Substantia nigra (tissue), 51 donors: ENCODE measurements at places on chromosomes 7 and 10.

- peak; percentile 60 for DNase-seq
Observed at GRCh38 chr7:157139111-157139809, 534 bp downstream of the UBE3C start.

- no peak for DNase-seq
Observed at GRCh38 chr7:98256431-98256830, 4.4 kb upstream of the TECPR1 start.

- DNase-seq = no peak
Observed at GRCh38 chr10:23892296-23892695, 316.6 kb upstream of the KIAA1217 start.

DNA sequence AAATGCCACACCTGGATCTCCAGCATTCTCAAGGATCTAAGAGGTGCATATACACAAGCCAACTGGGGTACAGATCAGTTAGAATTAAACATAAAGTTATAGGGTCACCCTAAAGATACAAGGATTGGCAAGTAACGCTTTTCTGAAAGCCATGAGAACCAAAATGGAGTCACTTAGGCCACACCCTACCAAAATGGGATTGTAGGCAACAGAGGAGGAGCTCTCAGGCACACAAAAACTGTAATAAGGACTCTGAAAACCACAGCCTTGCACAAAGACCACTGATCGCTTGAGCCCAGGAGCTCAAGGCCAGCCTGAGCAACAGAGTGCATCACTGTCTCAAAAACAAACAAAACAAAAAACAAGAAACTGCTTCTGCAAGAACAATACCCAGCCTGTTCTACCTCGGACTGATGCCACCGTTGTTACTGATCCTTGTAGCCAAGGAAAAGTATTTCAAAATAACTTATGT lies 35.5 kb downstream of the SVOPL start:
- DNase-seq = peak; percentile 30

DNA sequence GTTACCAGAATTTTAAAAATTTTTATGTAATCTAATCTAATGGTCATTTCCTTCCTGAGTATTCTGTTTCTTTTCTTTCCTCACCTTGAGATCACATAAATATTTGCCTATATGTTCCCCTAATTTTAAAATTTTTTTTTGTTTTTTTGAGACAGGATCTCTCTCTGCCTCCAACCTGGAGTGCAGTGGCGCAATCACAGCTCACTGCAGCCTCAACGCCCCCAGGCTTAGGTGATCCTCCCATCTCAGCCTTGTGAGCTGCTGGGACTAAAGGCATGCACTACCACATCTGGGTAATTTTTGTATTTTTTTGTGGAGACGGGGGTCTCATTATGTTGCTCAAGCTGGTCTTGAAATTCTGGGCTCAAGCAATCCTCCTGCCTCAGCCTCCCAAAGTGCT lies 4.1 kb upstream of the PROSER2 start:
- no peak for DNase-seq

DNA sequence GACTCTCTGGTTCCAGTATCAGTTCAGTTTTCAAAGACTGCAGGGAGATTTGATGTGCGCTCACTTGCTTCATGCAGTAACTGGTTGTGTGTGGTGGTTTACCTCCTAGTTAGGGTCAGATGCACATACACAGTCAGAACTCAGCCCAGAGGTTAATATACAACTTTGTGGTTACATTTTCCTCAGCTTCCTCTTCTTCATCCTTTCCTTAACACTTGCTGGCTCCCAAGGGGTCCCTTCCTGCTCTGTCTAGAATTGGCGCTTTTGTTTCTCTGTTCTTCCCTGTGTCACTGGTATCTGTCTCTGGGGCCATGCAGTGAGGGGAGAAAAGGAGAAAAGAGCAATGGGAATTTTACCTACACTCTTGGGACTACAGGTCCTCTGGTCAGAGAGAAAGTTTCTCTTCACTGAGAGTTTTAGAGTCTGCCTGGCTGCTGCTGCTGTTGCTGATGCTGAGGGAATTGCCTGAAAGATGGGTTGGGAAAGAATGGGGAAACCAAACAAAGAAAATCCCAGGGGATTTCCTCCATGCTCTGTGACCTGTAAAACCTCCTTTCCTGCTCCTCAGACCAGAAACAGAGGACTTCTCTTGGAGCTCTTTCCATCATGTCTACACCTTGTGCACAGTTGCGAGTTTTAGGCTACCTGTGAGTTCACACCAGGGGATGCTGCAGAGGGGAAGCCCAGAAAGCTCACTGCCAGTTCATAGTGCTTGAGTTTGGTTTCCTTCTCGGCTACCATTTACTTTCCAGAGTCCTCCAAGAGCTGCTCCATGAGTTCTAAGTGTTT lies 74.6 kb downstream of the WDFY4 start:
- no peak for DNase-seq

- peak; percentile 36 for DNase-seq
Observed at GRCh38 chr10:114714281-114714741, 56.2 kb upstream of the ABLIM1 start.

- DNase-seq = no peak
Observed at GRCh38 chr10:12592967-12593366, 243.6 kb downstream of the CAMK1D start.

- no peak for DNase-seq
Observed at GRCh38 chr7:83289419-83289993, 126.8 kb upstream of the PCLO start.

GRCh38 chr10:71974489-71975021 lies 10.4 kb downstream of the CHST3 start:
- DNase-seq = peak; percentile 56

DNA sequence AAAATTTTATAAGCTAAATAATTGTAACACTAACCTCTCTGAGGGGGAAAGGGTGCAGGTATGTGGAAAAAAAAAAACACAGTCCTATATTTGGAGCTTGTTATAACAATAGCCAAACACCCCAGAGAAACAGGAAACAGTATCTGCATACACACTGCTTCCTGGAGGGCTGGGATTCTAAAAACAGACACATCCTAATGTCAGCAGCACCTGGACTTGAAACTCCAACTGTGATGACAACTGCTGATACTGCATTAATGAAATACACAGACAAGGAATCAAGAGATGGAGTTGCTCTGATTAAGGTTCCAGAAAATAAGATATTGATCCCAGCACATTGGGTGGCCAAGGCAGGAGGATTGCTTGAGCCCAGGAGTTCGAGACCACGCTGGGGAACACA lies 9.3 kb downstream of the DAGLB start:
- no peak for DNase-seq

- DNase-seq = no peak
Observed at GRCh38 chr10:44890696-44891563, 20.2 kb upstream of the TMEM72 start.

DNA sequence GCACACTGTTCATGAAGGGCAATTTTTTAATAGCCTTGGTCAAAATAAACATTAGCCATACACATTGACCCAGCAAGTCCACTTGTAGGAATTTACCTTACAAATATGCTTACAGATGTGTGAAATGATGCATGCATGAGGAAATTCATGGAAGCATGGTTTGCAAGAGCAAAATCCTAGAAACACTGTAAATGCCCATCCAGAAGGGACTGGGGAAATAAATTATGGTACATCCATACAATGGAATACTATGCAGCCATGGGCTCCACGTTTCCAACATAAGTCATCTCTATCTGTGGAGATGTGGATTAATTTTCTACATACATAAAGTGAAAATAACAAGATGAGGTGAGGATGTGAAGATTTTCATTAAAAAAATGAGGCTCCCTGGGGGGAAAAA lies 99.1 kb downstream of the NPY start:
- no peak for DNase-seq

GRCh38 chr7:50069613-50070012 lies 23.4 kb downstream of the ZPBP start:
- no peak for DNase-seq

- no peak for DNase-seq
Observed at GRCh38 chr10:97095701-97096260, 90.0 kb downstream of the SLIT1 start.

DNA sequence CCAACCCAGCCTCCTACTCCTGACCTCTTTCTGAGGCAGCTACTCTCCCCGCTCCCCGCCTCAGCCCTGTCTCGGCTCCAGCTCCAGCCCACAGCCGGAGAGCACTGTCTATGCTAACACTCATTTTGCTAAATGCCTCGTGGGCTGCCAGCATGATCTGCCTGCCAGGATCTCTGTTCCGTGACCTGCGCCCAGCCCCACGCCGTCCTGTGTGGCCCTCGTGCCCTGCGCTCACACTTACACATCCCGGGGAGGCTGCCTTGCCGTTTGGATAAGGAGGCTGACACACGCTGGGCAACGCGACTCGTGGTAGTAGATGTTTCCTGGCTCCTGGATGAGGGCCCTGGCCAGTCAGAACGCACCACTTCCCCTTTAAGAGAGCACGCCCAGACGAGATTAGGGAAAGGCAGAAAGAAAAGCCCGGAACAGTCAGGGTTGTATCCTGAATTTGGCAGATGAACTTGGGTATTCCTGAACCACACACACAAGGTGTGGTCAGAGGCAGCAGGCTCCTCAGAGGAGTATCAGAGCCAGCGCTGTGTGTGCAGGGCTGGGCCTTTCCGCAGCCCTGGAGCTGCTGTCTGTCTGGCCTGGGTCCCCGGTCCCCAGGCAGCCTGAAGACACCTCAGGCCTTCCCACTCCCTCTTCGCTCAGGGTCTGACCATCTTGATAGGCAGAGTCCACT lies 97.7 kb upstream of the EFCAB10 start:
- DNase-seq = peak; percentile 66

DNA sequence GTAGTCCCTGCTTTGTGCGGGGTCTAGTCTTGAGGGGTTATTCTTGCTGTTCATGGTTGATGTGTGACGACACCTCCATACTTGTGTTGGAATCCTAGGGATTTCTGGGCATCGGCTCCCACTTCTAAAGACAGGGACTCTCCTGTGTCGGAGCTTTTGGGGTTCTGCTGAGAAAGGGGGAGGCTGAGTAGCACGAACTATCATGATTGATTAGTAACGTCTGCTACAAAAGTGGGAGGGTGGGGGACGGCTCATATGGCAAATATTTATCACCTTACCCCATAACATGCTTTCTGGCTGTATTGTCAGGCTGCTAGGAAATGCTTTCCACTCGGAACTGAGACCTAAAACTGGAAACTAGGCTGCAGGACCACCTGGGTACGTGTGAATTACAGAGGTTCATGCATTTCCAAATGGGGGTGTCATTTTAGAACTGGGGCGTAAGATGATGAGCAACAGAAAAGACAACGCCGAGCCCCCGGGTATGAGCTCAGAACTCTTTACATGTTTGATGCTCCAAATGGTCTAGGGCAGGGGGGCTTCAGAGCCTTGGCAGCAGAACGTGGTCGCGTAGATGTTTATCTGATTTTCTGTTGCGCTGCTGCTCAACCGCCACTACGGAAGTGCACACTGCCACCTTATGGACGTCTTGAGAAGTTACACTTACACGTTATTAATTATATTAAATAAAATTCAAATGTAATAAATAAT lies 15.1 kb upstream of the NME8 start:
- DNase-seq = peak; percentile 15

DNA sequence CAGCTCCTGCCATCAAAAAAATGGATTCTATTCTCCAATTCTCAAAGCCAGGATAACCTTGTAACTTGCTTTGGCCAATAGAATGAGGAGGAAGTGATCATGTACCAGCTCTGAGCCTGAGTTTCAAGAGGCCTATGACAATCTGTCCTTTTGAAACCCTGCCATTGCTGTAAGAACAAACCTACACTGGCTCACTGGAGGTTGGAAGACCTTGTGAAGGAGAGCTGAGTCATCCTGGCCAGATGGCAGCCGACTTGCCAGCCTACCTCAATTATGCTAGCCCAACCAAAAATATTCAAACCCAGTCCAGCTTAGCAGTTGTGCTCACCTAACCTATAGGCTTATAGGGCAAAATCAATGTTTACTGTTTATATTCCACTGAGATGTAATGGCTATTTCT lies 93.0 kb downstream of the HGF start:
- no peak for DNase-seq

DNA sequence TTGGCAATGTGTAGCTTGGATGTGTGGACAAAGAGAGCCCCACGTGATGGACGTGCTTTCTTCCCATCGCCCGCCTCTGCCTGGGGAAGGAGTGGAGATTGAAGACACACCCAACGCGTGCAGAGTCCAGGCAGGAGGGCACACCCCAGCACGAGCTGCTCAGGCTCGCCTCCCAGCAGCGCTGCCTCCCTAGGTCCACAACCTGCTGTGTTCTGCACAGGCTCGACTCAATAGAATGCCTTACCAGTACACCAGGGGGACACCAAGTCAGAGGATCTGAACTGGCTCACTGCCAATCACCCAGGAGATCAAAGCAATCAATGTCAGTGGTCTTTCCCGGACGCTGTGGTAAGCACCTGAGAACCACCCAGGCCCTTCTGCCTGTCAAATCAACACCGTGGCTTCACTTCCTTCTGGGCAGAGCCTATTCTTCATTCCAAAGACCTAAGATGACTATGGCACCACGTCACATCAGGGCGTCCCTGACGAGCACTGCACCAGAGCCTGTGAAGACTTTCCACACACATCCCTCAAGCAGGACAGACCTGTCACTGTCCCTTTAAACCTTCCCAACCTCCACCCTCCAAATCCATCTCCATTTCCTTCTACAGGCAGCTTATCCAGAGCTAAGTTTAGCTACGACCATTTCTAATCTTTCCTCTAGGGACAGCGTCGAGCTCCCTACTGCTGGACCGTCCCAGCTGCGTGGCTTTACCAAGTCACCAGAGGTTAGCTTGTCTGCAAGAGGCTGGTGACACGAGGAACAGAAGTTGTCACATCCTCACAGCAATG lies 72.3 kb downstream of the AMZ1 start:
- DNase-seq = no peak

- no peak for DNase-seq
Observed at GRCh38 chr10:73892310-73893030, 18.1 kb upstream of the CAMK2G start.

DNA sequence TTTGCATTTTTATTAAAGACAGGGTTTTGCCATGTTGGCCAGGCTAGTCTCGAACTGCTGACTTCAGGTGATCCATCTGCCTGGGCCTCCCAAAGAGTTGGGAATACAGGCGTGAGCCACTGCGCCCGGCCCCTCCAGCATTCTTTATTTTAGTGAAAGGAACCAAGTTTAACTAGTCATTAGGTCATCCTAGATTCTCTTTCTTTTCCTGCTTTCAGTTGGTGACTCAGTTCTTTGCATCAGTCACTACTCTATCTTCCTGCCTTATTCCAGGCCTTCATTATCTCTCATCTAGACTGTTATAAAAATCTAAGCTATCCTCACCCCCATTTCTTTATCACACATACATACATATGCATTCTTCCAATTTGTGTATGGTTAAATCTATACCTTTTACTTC lies 63.7 kb downstream of the PRSS58 start:
- DNase-seq = no peak

GRCh38 chr7:24152877-24153472 lies 131.0 kb upstream of the NPY start:
- DNase-seq = no peak

- no peak for DNase-seq
Observed at GRCh38 chr7:132049462-132050304, 493.3 kb upstream of the PODXL start.

DNA sequence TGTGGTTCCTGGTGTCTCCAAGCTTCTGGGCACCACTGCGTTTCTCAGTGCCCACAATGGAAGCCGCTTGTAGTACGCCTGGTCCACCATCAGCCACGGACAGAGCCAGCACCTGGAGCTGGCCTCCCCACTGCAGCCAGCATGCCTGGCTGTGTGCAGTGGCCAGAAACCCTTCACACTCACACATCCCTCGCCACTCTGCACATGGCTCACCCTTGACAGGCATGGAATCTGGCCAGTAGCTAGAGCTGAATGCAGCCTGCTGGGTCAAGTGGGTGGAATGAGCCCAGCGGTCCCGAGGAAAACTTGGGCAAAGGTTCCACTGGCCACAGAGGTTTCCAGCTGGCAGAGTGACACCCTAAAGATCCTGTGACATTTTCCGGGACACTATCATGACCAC lies 146.0 kb upstream of the ADO start:
- DNase-seq = no peak
